ENCODE measurements at places on chromosomes 1 and 21.

DNA sequence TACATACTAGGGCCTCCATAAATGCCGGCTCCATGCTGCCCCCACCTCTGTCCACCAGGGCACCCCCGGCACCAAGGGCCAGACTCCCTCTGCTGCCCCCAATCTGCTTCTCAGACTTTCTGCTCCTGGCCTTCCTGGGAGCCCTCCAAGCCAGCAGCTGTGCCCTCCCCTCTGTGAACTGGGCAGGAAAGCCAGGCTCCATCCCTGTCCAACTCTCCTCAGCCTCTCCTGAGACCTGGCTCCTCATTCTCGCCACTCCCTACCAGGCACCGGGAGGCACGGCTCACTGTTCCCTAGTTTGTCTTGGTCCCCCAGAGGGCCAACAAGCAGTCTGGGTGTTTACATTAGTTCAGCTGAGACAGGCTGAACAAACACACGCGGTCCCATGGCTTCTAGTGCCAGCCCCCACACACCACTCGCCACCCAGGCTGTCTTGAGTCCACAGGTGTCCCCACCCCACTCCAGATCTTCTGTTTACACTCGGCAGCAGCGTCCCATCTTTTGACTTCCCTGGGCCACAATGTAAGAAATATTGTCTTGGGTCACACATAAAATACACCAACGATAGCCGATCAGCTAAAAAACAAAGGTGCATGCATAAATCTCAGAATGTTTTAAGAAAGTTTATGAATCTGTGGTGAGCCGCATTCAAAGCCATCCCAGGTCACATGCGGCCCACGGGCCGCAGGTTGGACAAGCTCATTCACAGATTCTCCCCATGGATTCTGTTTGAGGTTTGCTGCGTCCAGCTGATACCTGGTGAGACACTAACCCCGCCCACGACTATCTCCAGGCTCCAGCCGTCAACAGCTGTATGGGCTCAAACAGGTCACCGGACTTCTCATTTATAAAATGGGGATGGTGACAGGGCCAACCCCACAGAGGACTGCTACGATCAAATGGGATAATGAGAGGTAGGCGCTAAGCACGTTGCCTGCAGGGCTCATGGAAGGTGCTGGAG is 29.5 kb upstream of the ECE1 start:
- DNase-seq: no peak

DNA sequence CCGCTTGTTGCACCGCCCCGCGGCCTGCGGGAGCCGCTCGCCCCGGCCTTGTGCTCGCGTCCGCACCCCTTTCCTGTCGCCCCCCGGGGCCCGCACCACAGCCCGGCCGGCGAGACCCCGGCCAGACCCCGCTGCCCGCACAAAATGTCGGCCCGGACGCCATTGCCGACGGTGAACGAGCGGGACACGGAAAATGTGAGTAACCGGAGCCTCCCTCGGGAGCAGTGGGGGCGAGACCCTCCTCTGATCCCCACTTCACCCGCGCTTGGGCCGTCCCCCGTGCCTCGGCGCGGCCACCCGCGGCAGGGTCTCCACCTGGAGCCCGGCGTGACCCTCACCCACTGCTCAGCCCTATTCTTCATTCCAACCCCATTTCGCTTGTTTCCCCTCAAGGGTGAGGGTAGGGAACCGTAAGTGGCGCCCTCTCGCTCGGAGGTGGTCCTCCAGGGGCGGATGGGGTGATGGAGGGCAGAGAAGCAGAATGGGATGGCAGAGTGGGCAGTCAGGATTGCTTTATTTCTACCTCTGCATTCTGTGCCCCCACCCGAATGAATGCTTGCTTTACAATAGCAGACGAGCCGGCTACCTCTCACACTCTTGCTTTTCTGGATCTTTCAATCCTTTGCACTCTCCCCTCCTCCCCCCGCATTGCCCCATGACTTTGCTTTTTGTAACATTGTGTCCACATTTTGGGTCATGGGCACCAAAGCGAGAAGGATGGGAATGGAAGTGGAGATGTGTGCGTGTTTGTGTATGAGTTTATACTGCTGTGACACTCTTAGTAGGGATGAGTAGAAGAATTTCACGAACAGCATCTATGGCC is 954 bp downstream of the MARK1 start:
- DNase-seq: no peak

- no peak for DNase-seq
Measured at GRCh38 chr1:57385336-57385735, 38.5 kb downstream of the DAB1 start.

DNA sequence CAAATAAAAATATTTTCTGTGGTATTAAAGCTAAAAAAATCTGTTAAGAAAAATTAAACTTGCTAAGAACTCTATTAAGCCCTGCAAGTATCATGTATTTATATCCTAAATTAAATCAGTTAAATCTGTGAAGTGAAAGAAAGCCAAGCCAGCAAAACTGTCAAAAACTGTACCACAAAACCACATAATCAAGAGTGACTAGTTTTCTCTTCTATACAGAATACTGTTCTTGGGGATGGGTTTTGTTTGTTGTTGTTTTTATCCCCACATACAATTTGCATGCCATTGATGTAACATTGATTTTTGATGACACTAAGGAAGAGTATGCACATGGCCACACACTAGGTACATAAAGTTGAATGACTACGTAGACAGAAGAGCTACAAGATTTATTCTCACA is 20.4 kb downstream of the DPH5 start:
- DNase-seq: no peak

DNA sequence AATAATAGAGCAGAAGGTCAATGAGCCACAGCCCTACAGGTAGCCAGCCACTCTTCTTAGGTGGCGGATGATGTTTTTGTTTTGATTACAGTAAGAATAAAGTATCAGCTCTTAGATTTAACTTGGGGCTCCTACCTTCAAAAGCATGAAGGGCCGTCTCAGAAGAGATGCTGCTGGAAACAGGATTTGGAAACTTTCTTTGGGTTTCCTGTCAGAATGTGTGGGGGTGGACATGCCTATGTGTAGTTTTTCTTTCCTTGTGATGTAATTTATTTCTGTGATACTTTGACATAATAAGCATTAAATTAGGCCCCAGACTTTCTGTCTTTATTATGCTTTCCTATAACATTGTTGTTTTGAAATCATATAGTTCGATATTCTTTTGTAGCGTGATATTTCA is 1.5 kb downstream of the RAP1A start:
- DNase-seq: peak; percentile 10

GRCh38 chr1:241229216-241229615 is 127.8 kb downstream of the RGS7 start:
- no peak for DNase-seq
